ENCODE measurements at places on chromosomes 4 and X.

DNA sequence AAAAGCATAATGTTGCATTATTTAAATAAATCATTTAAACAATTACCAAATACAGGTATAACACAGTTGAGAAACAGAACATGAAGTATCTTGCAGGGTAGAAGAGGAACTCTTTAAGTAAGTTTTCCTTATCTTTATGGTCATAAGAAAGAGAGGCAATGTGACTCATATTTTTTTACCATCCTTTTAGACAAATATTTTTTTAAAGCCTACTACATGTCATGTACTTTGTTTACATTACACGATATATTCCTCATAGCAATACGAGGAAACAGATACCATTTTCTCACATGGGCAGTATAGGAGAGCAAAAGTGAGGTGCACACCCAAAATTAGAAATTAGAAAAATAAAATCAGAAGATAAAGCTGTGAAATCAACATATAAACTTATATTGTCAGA, 49.3 kb upstream of the EPHA5 start:
- no peak for DNase-seq

DNA sequence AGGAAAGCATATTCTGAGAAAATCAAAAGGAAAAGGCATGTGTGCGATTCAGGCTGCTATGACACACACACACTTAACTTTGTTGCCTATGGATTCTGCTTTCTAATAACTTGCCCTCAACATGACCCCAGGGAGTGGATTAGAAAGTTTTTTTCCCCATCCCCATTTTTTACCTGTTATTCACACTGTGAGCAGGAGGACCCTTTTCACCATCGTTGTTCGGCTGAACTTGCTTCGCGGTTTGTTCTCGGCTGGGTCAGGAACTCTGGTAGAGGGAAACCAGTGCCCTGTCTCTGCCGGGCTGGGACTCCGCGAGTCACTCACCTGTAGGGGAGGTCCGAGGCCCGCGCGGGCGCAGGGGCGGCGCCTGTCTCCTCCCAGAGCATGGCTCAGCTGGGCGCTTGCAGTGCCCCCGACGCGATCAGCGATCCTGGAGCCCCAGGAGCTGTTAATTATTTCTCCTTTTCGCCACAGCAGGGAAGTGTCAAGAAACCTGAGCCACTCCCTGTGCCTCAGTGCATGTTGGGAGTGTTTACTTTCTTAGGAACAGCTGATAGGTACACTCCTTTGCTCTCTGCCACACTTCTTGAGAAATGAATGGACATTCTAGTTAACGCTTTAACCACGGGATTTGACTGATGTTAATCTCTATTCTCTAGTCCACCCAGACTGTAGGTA, at the start of gene RASSF6:
TSS of gene RASSF6 (minus strand) at position 322 of the 678 bp plus-strand sequence. CDS start 8,641 bp downstream, outside the sequence.
- peak; percentile 95 for DNase-seq

DNA sequence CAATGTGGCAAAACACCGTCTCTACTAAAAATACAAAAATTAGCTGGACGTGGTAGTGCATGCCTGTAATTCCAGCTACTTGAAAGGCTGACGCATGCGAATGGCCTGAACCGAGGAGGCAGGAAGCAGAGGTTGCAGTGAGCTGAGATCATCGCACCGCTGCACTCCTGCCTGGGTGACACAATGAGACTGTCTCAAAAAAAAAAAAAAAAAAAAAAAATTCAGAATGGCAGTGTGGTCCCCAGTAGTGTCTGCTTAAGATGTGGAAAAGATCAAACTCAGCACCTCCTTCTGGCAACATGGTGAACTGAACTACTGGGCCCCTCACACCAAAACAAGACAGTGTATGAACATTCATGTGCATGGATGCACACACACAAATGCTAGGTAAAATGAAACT, 32.2 kb downstream of the SMS start:
- no peak for DNase-seq

GRCh38 chrX:121161501-121161933, 114.1 kb downstream of the GLUD2 start:
- no peak for DNase-seq

GRCh38 chr4:8685831-8686230, 93.3 kb downstream of the CPZ start:
- DNase-seq = no peak

GRCh38 chrX:19496711-19497110, 18.6 kb downstream of the MAP3K15 start:
- no peak for DNase-seq

GRCh38 chr4:182137343-182137742, 105.9 kb upstream of the TENM3 start:
- no peak for DNase-seq

DNA sequence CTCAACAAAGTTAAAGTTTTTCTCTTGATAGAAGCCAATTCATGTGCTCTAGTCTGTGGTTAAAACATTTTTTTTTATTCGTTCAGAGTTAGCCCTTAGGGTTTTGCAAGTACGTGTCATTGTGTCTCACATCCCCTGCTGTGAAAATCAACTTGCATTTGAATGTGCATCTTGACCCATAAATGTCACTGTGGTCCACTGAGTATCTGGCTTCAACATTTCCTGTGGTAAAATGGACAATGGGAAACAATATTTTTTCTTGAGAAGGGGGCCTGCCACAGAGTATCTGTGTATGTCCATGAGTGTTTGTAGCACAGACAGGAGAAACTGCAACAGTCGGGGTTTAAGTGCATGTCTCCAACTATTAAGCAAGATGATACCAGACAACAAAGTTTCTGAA, 554.8 kb upstream of the TENM3 start:
- no peak for DNase-seq

- DNase-seq = no peak
Measured at GRCh38 chr4:7134737-7135388, 57.5 kb upstream of the SORCS2 start.

GRCh38 chr4:164464313-164464712, 289.6 kb upstream of the SMIM31 start:
- DNase-seq = no peak

- DNase-seq = peak; percentile 43
Measured at GRCh38 chr4:5409972-5410618, 298.3 kb downstream of the EVC2 start.

DNA sequence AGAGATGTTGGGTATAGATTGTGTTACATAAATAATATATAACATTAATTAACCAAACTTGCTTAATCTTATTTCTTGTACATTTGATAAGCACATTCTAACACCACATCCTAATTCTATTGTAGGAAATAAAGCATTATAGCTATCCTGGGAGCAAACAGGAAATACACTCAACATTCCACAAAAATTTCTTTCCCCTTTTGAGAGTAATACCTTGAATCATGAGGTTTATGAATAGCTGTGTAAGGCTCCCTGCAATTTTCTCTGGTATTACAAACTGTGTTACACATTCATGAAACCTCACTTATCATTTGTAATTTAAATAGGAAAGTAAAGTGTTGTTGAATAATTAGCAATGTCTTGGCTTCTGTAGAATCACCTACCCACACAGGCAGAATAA, 95.1 kb downstream of the TMEM47 start:
- no peak for DNase-seq

- no peak for DNase-seq
Measured at GRCh38 chr4:86878640-86879039, 13.6 kb downstream of the C4orf36 start.

GRCh38 chrX:103779141-103779789, 2.6 kb downstream of the PLP1 start:
- DNase-seq = no peak

GRCh38 chr4:169492436-169493163, 119.8 kb downstream of the NEK1 start:
- DNase-seq = peak; percentile 37

DNA sequence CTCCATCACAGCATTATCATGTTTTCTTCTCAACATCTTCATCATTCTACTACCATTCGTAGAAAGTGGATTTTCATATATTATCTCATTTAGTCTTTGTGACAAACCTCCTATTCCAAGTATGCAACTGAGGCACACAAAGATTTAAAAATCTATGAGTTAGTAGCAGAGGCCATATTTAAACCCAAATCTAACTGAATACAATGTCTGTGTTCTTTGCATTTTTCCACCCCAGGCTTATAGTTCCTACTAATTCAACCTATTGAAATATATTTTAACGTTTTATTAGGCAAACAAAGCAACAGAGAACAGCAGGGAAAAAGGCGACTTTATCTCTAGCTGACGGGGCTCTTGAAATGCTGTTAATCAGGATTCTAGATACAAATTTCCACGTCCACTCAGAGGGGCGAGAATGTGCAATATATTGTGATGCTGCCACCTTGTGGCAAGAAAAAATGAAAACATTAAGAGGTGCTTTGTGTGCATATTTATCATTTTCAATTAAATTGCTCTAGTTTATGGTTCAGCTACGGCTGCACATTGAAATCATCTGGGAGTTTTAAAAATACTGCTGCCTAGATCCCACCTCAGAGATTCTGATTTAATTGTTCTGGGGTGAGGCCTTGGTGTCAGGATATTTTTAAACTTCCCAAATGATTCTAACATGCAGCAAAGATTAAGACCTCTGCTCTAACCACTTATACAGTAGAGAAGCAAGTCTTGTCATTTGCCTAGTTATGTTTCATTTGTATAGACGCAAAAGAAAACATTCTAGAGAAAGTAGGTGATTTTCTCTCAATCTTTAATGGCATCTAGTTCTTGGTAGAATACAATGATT, 315.9 kb downstream of the MAPK10 start:
- DNase-seq = peak; percentile 48

DNA sequence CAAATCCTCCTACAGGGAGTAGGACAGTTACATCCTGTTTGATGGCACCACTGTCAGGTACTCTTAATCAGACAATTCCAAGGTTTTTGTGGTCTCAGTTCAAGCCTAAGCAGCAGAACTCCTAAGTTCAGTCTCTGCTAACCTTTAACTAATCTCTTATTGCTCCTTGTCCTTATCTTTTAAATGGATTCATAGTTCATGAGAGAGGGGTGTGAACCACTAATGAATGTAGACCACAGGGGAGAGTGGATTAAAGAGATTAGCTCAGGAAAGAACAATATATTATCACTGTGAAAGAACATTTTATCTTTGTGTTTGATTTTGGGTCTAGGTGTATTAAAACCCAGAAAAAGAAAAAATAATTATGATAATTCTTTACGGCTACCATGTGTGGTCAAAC, 168.9 kb downstream of the DCK start:
- DNase-seq = peak; percentile 79

- DNase-seq = no peak
Measured at GRCh38 chr4:96459105-96459504, 619.2 kb downstream of the PDHA2 start.

DNA sequence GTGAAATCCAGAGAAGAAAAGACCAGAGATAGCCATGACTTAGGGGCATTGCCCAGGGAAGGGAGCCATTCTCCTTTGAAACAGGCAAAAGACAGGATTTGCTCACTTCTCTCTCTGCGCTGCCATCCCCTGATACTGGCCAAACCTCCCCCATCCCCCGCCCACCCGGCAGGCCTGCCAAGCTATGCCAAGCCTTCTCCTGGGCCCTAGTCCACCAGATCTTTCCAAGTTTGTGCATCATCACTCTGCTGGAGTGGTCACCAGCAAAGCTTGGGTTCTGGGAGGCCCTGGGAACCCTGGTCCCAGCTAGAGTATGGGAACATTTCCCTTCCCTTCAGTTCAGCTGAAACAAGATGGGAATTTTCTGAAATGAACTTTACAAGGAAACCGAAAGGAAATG, 18.4 kb downstream of the EFNB1 start:
- no peak for DNase-seq

GRCh38 chrX:26653050-26653449, 437.1 kb downstream of the MAGEB5 start:
- DNase-seq = no peak

DNA sequence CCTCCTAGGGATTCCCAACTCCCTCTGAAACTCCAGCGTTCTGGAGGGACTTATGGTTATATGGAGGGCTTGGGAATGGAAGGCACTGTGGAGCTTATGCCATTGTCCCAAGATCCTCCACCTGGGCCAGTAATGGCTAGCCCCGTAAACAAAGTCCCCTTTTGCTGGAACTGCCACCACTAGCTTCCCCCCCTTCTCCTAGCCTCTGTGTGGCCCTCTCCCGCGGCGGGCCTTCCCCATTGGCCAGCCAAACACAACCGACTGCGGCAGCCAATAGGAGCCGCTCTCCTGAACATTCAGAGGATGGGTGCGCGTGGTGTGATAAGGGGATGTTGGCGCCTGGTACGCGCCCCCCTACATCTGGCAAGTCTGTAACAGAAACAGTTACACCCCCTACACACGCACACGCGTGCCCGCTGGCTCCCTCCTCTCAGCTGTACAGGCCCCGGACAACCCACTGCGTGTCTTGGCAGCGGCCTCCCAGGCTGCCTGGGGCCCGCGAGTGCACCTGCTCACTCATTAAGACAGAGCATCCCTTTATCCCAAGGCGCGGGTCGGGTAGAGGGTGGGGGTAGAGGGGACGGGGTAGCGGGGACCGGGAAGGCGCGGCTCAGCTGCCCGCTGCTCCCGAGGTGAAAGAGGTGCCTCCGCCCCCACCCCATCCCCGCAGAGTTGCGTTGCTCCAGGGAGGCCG, 863 bp upstream of the RAB33A start:
- DNase-seq = peak; percentile 21

- DNase-seq = peak; percentile 28
Measured at GRCh38 chr4:42654631-42655268, 2.2 kb downstream of the ATP8A1 start.

DNA sequence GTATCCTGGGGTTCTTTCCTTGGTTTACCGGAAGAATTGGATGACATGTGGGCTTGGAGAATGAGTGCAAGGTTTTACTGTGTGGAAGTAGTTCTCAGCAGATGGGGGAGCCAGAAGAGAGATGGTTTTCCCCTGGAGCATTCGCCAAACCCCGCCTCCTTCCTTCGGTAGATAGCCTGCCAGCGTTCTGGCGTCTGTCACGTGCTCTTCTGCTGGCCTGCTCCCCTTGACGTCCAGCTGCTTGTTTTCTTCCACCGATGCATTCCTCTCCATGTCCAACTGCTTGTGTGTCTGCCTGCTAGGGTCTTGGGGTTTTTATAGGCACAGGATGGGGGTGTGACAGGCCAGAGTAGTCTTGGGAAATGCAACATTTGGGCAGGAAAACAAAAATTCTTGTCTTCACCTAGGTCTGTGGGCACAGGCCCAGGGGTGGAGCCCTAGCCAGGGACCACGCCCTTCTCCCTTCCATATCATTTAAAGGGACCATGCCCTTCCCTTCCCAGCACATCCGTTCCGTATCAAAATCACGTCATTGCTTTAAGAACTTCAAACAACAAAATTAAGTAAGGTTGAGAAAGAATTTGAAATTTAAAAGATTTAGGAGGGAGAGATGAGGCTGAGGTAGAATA, 538.7 kb upstream of the SMIM31 start:
- no peak for DNase-seq

- DNase-seq = no peak
Measured at GRCh38 chrX:964831-965416, 247.5 kb downstream of the CRLF2 start.

GRCh38 chr4:6782846-6783110, 251 bp downstream of the KIAA0232 start:
- no peak for DNase-seq

DNA sequence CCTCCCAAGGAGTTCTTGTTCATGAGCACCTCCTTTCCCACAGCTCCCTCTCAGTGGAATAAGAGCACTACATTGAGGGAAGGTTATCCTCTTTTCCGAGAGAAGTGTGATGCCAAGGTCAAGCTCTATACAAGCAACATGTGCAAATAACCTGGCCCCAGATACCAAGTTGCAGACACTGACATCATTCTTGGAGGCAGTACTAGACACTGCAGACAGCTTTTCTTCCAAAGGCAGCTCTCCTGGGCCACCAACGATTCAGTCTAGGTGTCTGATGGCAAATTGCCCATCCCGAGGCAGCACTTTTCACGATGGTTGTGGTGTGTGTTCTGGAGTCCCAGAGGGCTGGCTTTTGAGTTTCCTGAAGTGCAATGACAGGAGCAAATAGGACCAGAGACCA, 384.9 kb downstream of the TLL1 start:
- DNase-seq = no peak

GRCh38 chr4:154741131-154741665, 2.6 kb upstream of the LRAT start:
- DNase-seq = no peak

GRCh38 chrX:24153796-24154189, 4.3 kb downstream of the ZFX start:
- DNase-seq = peak; percentile 45

Measured in small intestine (tissue), 16 donors.